ENCODE measurements at places on chromosomes 13 and 19.

DNA sequence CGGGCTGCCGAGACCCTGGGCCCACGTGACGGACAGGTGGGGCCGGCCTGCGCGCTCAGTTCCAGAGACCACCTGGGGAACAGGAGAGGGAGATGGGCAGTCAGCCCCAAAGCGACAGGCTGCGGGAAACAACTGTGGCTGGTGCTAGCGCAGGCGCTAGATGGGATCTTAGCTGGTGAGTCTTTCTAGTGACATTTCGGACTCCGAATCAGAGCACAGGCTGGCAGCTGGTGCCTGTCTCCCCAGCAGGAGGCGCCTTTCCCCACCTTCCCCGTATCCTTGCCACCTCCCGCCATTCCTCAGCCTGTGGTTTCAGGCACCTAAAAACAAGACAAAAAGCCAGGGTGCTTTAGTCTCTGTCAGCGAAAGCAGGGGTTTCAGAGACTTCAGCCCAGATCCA is 19.4 kb upstream of the RANBP3 start:
- no peak for DNase-seq

DNA sequence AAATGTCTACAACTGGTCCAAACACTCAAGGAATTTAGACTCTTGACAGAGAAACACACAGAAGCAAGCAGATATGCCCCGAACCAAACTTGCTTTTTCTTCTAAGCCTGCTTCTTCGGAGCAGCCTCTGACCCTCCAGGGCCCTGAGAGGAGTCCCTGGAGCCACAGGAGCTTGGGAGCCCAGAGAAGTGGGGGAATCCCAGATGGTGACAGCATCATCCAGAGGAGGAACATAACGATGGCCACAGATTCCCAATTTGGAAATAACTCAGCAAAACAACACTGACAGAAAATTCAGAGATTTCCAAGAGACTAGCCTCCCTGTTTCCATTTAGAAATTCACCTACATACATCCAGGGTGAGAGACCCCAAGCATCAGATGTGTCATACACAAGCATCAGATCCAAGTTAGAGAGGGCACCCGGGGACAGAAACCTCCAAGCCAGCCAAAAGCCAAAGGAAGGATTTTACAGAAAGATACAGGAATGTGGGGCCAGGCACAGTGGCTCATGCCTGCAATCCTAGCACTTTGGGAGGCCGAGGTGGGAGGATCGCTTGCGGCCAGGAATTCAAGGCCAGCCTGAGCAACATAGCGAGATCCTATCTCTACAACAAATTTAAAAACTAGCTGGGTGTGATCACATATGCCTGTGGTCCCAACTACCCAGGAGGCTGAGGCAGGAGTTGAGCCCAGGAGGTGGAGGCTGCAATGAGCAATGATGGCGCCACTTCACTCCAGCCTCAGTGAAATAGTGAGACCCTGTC is 2.0 kb upstream of the PVR start:
- no peak for DNase-seq

DNA sequence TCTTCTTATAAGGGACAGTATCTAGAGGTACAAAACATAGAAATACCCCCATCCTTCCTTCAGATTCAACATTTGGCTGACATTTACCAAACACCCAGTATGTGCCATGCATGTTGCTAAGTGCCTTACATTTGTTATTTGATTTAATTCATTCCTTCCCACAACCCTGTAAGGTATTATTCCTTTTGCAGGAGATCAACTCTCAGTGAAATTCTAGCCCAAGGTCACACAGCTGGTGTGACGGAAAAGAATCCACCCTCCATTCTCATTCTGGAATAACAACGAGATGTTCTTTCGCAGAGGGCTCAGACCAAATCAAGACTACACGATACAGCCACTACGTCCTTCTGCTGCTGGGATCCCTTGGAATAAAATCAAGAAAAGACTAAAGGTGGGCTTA is 67.8 kb downstream of the C13orf42 start:
- DNase-seq = no peak

DNA sequence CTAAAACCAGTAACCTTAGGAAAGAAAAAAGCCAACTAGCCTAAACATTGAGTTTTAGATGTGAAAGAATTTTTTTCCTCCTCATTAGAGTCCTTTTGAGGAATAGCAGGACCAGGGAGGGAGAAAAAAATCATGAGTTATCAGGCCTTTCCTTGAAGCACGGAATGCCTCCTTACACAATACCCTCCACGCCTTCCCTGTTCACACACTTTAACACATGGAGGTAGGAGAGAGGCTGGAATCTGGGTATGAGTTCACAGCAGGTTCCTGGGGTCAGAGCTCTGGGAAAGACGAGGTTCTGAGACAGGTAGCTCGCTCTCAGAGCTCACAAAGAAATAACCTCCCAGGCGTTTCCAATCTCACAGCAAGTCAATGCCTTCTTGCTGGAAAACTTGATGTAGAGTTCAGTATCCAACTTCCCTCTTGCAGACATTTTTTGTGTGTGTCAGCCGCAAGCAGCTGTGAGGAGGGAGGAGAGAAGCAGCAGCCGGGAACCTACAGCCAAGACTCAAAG is 716 bp downstream of the ZNF573 start:
- no peak for DNase-seq

DNA sequence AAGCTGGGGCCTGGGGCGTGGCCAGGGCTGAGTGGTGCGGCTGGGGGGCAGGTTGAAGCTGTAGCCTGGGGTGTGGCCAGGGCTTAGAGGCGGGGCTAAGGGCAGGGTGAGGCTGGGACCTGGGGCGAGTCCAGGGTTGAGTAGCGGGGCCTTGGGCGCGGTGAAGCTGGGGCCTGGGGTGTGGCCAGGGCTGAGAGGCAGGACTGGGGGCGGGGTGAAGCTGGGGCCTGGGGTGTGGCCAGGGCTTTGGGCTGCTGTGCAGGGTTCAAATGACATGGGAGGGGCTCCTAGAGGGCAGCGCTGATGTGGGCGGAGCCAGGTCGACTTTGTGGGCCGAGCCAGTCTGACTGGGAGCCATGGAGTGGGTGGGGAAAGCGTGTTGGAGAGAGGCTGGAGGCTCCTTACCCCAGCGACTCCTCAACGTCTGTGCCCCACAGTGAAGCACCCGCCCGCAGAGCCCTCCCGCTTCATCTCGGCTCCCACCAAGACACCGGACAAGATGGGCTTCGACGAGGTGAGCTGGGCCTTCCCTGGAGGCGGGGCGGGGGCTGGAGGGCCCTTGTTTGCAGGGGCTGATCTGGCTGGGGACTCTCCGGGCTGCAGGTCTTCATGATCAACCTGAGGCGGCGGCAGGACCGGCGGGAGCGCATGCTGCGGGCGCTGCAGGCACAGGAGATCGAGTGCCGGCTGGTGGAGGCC is 21.5 kb downstream of the COLGALT1 start:
- no peak for DNase-seq

- no peak for DNase-seq
These were observed 91.0 kb upstream of the MAB21L1 start for GRCh38 chr13:35567406-35567980.

- DNase-seq = no peak
These were observed 164.6 kb upstream of the TSHZ3 start for GRCh38 chr19:31513841-31514240.

DNA sequence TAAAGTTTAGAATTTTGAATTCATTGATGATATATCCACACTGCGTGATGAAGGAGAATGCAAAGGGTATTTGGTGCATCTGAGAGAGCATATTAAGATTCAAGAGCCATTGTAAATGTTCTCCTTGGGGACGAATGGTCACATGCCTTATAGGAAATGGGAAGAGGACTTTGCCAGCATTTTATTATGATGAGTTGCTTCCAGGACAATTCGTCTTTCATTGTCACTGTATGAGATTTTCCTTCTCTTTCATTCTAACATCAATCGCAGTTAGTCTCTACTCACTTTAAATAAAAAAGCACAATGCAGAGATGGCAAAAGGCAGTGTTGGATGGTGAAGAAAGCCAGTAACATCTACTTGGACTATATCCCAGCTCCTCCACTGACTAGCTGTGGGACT is 21.4 kb downstream of the WDFY2 start:
- no peak for DNase-seq

Data from stimulated activated CD8-positive, alpha-beta memory T cell treated with anti-CD3 and anti-CD28 coated beads, Interleukin-15, amount 100 ng/mL, for 24 hours (primary cell).